ENCODE measurements at places on chromosomes 6 and 20.

DNA sequence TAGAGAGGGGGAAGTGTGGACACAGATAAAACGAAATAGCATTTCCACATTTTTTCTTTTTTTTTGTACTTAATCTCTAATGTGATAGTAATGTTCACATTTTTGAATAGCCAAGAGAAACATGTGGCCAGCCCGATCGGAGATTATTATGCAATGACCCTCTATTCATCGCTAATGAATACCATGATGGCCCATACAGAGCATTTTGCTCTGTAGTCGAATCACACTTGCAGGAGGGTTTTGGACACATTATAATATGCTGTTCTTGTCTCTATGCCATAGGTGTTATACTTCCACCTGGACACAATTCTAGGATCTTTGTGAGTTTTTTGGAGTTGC is 60.1 kb downstream of the MTHFD1L start:
- no peak for DNase-seq

DNA sequence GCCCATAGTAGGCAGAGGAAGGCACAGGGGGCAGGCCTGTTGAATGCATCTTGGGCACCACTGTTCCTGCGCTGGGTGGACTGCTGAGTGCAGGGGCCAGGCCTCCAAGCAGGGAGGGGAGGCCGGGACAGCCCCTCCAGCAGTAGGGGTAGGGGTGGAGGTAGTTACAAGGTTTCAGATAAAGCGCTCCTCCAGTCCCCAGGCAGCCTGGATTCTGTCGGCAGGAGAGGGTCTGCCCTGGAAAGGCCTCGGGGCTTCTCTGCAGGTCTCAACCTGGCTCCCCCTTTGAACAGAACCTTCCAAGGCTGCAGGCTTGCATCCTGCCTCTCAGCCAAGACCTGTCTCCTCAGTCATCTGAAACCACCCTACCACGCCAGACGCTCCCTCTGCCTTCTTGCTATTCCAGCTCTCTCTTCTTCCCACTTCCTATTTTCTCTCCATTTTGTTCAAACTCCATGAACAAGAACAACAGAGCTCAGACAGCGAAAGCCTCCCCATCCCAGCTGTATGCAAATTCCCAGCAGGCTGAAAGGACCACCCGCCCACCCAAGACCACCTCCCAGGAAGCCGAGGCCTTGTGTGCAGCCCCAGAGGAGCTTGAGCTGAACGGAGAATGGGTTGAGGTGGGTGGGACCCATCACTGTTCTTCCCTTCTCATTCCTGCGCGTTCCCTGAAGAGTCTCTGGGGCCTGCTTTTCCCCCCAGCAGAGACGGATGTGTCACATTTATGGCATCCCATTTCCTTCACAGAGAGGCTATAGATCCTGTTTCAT is 1.4 kb downstream of the MLN start:
- no peak for DNase-seq

GRCh38 chr6:38452816-38453660 is 186.7 kb downstream of the BTBD9 start:
- no peak for DNase-seq

- DNase-seq, result no peak
These were observed 160.1 kb downstream of the EYS start for GRCh38 chr6:65546894-65547293.

- no peak for DNase-seq
These were observed 366.5 kb downstream of the FOXA2 start for GRCh38 chr20:22217712-22218352.

DNA sequence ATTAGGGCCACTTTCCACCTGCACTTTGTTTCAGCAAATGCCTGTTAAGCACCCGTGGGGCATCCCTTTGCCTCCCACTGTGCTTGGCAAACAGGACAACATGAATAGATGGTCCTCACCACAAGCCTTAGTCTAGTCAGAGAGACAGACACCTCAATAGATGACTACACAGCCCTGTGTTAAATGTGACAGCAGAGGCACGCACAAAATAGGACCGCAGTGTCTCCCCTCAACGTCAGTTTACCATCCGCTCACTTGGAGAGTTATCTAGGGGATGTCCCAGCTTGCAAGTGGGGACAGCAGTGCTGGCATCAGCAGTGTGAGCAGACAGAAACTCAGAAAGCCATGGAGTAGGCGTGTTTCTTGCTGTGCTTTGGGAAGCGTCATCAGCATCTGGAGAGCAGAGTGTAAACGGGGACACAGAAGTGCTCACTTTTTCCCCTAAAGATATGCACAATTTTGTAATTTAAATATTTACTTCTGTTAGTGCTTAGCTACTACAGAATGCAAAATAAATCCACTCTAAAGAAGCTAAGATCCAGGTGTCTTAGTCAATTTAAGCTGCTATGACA is 66.0 kb upstream of the TXNDC5 start:
- DNase-seq, result no peak

DNA sequence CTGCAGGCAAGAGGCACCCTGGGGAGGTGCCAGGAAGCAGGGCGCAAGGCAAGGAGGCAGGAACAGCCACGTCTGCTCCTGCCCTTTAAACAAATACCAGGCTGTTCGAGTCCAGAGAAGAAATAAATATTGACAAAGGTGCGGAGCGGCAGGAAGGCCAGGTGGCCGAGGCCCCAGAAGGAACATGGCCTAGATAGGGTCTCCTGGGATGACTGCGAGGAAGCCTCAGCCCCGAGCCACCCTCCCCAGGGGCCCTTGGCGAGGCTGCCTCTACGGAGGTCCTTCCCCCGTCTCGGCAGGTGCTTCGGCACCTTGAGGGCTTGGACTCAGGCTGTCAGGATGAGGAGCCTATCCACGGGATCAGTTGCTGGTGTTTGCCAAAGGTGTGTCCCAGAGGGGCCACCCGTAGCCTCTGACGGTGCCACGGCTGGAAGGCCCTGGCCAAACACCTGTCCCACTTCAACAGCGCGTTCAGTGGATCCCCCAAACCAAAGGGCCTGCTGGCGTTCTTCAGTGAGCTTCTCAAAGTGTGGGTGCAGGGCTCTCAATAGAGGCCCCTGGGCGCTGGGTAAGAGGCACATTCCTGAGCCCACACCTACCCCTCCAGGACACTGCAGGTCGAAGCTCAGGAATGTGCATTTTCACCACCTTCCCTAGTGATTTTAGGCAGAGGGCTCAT is 39.8 kb downstream of the SNX5 start:
- DNase-seq, result no peak

DNA sequence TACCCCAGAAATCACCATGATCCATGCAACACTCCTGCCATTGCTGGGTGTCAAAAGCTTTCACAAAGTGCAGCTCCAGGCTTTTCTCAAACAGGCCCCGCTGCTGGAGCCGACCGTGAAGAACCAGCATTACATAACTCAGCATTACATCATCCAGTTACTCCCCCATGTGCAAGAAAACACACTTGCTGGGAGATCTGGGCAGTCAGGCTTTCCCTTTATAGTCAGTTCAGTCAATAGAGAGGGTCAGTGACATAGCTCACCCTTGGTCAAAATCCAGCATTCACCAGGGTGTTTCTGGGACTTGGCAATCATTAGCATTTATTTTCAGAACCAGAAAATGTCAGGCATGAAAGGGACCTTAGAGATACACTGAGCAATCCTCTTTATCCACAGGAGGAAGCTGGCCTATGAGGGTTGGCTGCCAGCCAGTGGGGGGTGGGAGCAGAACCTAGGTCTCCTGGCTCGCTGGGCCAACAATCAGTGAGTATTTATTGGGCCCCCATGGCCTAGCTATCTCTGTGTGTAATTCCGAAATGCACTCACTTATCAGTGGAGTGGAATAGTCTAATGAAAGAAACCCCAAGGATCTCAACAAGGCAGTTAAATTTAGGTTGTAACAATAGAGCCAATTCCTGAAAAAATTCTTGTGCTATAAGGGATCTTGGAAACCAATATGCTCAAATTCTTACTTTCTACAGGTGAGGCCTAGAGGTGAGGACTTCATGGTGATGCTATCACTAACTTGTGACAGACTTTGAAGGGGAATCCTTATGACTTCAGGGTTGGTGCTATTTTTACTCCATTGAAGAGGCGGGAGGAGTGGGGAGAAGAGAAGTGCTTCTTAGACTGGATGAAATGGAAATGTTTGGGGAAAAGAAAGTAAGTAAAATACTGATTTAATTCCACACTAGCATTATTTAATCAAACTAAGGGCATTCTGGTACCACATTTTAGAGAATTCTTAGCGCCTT is 54.6 kb downstream of the LYRM4 start:
- no peak for DNase-seq

DNA sequence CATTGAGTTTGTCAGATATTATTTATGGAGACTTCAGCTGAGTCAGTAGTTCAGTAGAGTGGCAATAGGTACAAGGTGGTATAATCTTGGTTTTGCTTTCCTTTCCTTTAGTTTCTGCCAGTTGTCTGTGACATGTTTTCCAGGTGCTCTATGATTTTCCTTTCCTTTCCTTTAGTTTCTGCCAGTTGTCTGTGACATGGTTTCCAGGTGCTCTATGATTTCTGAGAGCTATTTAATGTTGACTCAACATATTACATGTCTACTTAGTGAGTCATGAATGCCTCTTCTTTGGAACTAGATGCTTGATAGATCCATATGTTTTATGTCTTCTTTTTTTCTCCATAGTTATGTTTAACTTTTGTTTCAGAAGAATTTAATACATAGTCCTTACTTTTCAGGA is 186.4 kb upstream of the DEFB112 start:
- DNase-seq, result no peak

Data from stimulated activated CD4-positive, alpha-beta T cell treated with anti-CD3 and anti-CD28 coated beads, TNF-alpha, amount 100 ng/mL, for 4 hours (primary cell).